Kidney epithelial cell (primary cell): ENCODE measurements at places on chromosomes 13 and 19.

GRCh38 chr19:7366701-7367420 lies 18.1 kb downstream of the ARHGEF18 start:
- DNase-seq = no peak

DNA sequence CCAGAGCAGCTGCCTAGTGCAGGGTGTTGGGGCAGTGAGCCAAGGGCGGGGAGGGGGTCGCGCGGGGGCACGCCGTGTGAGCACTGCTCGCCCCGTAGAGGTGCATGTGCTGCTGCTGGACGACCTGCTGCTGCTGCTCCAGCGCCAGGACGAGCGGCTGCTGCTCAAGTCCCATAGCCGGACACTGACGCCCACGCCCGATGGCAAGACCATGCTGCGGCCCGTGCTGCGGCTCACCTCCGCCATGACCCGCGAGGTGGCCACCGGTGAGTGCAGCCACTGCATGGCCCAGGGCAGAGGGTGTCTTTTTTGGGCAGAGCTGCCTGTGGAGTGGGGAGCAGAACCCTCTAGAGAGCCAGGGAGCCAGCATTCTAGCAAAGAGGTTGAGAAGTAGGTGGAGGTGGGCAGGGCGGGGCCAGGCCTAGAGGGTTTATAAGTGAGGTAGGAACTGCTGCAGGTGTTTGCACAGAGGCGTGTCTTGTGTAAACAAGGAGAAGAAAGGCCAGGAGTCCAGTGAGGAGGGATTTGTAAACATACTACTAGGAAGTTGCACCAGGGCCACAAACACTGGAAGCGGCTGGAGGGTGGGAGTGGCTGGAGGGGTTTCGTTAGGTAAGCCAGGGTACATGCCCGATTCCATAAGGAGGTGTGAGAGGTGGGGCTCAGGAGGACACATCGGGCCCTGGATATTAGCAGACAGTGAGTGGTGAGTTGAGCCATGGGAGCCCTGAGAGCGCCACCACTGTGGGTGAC lies 21.3 kb downstream of the ARHGEF1 start:
- no peak for DNase-seq

- no peak for DNase-seq
These were observed 18.2 kb downstream of the ELAVL1 start for GRCh38 chr19:7987114-7987768.

DNA sequence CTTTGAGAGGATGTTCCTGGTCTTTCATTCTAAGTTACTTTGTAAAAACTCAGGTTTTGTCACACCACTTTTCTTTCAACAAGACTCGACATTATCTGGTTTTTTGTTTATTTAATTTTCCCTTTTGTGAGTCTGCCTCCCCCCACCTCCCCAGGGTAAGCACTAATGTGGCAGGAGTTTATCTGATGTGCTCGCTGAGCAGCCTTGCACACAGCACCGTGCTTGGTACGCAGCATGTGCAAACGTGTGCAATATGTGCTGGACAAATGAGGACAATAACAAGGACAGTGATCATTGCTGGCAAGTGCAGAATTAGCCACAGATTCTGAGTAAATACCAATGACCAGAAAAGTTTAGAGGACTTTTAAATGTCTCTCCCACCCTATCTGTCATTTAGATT lies 391.4 kb downstream of the IRS2 start:
- DNase-seq = no peak

DNA sequence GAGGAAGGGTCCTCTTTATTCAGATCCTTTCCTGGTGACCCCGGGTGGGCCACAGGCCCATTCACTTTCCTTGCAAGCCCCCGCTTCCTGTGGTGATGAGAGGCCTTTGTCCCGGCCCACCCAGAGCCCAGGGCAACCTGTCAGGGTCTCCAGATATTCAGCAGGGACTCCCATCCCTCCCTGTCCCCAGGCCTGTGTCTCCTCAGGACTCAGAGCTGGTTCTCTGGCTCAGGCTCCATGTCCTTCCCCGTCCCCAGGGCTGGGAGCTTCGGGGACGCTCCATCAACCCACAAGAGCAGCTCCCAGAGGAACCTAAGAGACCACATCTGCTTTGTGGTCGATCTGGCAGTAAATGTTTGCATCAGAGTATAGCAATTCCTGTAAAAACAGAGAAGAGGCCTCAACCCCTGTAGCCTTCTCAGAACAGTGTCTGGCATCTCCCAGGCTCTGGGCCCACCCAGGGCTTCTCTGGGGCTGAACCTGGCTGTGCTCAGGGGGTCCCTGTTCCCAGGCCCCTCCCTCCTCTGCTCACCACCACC lies 7.8 kb downstream of the CEACAM4 start:
- no peak for DNase-seq

GRCh38 chr13:50446611-50447010 lies 396.9 kb downstream of the DLEU7 start:
- DNase-seq = no peak

DNA sequence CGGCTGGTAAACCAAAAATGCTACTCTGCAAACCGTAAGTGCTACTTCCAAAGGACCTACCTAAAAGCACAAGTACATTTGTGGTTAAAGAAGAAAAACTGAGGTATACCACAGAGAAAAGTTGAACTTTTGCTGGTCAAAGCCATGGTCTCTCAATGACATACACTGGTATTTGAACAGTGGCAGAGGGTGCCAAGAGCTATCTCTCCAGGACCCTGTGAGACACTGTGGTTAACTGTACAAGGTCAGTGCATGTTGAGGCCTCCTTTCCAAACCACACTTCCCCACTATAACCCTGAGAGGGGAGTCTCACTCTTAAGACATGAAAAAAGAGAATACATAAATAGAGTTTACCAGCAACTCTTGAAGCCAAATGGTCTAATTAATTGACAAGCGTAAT lies 49.5 kb downstream of the COL4A1 start:
- no peak for DNase-seq

DNA sequence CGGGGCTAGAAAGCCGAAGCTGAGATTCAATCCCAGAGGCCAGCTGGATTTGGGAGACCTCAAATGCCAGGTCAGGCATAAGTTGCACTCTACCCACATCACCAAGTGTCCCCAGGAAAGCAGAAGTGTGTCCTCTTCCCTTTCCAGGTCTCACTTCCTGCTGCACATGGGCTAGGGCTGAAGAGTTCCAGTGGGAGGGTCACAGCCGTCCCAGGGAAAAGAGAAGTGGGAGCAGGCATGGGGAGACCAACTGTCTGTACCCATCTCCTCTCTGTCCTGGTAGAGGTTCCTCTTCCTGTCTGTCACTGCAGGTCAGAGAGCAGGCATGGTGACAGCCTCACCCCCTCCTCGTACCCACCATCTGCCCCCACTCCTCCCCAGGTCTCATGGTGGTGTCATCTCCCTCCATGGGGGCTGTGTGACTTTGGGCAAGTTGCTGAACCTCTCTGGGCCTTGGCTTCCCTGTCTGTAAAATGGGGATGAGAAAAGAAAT lies 14.8 kb downstream of the AXL start:
- no peak for DNase-seq

GRCh38 chr19:41324921-41325639 lies 15.1 kb downstream of the CCDC97 start:
- DNase-seq = no peak

- DNase-seq = no peak
These were observed 23.5 kb downstream of the COL5A3 start for GRCh38 chr19:9986787-9987281.
